BE2C (cell line): ENCODE measurements at places on chromosomes 16 and 17.

DNA sequence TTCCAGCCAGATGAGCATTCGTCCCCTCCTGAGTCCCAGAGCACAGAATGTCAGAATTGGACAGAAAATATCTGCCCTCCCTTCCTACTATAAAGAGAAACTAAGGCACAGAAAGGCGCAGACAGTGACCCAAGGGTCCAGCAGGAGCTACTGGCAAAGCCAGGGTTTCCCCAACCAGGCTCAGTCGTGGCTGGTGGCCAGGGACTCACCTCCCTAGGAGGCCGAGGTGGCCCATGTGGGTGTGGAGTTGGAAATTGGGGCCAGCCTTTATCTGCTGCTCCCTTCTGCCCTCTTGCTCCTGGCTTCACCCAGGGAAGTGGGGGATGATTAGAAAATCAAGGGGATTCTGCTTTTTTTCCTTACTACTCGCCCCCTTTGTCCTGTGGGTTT, 1.1 kb downstream of the DRC7 start:
- DNase-seq, result no peak

- no peak for DNase-seq
These were observed 27.5 kb downstream of the OR1D5 start for GRCh38 chr17:3035968-3036280.

GRCh38 chr17:9239793-9240658, 218.7 kb downstream of the NTN1 start:
- peak; percentile 27 for DNase-seq

DNA sequence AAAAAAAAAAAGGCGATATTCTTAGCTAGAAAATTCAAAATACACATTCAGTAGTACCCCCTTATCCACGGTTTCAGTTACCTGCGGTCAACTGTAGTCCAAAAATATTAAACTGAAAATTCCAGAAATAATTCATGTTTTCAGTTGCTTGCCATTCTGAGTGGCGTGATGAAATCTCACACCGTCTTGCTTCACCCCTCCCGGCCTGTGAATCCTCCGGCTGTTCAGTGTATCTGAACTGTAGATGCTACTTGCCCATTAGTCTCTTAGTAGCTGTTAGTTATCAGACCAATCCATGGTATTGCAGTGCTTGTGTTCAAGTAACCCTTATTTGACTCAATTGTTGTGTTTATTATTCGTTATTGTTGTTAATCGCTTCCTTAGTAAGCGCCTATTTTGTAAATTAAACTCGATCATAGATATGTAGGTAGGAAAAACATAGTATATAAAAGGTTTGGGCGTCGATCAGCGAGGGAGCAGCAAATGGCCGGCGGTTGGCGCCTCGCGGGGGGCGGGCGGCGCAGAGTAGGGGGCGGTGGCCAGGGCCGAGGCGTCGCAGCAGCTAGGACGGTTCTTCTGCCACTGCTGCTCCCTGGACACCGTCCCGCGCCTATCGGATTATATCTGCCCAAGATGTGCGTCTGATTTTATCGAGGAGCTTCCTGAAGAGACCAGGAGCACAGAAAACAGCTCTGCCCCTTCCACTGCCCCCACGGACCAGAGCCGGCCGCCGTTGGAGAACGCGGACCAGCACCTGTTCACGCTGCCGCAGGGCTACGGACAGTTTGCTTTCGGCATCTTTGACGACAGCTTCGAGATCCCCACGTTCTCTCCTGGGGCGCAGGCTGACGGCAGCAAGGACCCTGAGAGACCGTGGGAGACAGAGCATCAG, 39.8 kb upstream of the AKAP1 start:
- DNase-seq, result peak; percentile 11

DNA sequence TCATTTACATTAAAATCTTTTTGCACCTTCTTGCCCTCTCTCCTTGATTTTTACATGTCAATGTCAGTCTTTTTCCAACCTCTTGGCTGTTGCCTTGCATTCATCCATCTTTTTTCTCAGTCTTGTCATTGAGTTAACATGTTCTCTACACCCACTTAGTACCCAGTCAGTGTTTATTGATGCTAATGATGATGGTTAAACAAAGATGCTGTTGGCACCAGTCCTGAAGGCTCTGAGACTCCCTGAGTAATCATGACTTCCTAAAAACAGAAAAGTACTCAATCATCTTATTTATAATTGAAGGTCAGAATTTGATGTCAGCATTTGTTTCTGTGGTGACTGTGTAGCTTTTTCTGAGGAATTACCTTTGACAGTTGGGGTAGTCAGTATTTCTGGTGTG, 104.5 kb downstream of the NLK start:
- no peak for DNase-seq

GRCh38 chr17:17902877-17903276, 66.1 kb upstream of the SREBF1 start:
- no peak for DNase-seq

DNA sequence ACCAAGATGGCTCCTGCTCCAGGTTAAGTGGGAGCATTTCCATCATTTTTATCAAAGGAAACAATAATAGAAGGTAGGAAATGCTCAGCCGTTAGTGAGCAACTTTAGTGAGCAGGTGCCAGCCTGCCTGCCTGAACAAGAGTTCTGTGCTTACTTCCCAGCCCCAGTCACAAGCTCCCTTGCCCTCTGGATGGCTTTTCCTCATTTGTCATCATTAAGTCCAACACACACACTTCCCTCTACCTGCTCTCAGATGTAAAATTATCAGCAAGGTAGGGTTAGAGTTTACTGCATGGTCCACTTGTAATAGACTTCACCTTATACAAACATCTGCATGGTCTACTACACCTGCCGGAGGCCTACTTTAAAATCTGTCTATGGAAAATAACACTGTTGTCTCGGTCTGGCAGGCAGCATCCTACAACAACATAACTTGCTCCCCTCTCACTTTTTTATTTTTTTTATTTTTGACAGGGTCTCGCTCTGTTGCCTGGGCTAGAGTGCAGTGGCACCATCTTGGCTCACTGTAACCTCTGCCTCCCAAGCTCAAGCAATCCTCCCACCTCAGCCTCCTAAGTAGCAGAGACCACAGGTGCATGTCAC, 12.7 kb downstream of the TEX2 start:
- no peak for DNase-seq

GRCh38 chr17:47687748-47688147, 6.2 kb upstream of the TBKBP1 start:
- no peak for DNase-seq

GRCh38 chr17:77779711-77780539, 178.6 kb upstream of the TNRC6C start:
- peak; percentile 95 for DNase-seq

DNA sequence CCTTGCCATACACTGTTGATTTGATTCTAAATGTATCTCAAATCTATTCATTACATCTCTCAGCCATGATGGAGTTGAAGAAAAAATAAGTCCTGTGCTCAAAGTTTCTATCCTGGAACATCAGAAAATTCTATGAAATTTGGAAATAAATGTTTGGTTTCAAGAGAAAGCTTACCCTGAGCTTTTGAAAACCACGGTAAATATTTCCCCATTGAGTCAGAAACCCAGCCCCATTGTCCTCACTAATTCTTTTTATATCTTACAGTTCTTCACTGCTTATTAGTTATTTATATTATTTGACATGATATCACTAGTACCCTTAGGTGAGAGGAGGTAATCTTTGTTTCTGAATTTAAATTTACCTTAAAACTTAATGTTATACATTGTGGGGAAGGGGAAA, 128.5 kb downstream of the MRTFB start:
- DNase-seq, result no peak

- no peak for DNase-seq
These were observed 53.6 kb upstream of the ADORA2B start for GRCh38 chr17:15891318-15891717.

GRCh38 chr17:67995570-67996263, 552 bp downstream of the C17orf58 start:
- DNase-seq, result peak; percentile 32

DNA sequence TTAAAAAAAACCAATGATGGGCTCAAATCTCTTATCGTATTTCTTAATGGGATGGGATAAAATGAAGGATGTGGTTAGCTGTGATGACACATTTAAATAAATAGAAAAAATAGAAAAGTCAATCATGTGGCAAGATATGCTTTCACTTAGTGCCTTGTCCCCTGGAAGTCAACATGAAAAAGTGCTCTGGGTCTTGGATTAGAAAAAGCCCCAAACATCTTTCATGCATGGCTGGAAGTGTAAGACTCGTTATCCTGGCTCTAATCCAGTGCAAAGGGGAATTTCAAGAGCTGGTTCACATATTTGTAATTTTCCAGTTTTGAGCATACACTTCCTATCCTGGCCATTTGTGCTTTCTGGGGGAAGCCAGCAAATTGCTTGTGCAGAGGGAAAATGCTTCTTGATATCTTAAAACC, 160.9 kb downstream of the MAP2K6 start:
- DNase-seq, result no peak

DNA sequence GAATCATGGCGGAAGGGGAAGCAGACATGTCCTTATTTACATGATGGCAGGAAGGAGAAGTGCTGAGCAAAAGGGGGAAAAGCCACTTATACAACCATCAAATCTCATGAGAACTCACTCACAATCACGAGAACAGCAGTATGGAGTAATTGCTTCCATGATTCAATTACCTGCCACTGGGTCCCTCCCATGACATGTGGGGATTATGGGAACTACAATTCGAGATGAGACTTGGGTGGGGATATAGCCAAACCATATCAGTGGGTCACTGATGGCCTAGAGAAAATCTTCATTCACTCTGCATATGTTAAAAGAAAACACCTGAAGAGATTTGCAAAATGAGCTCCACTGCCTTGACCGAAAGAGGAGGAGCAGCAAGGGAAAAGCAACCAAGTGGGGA, 130.3 kb upstream of the FAM20A start:
- no peak for DNase-seq

DNA sequence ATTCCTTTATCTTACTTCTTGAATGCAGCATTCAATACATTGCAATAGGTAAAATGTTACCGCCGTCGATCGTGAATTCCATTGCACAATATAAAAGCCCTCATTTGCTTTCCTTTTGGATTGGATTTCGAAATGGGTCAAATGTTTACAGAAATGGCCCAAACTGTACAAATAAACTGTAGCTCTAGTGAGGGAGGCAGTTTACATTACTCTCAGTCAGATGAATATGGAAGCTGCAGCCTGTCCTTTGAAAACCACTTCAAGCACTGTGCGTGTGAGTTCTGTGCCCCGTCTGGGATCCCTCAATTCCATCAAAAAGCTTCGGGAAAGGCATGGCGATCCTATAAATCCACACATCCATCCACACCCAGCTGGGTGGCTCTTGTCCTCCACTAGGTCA, 258.6 kb upstream of the FOXF1 start:
- no peak for DNase-seq

GRCh38 chr17:20066253-20066652, 57.1 kb downstream of the SPECC1 start:
- DNase-seq, result no peak

- no peak for DNase-seq
These were observed 93.3 kb downstream of the CMIP start for GRCh38 chr16:81537721-81538561.

- DNase-seq, result no peak
These were observed 8.7 kb downstream of the USB1 start for GRCh38 chr16:58009856-58010416.
